Epithelial cell of esophagus (primary cell): ENCODE measurements at places on chromosomes 3 and 15.

DNA sequence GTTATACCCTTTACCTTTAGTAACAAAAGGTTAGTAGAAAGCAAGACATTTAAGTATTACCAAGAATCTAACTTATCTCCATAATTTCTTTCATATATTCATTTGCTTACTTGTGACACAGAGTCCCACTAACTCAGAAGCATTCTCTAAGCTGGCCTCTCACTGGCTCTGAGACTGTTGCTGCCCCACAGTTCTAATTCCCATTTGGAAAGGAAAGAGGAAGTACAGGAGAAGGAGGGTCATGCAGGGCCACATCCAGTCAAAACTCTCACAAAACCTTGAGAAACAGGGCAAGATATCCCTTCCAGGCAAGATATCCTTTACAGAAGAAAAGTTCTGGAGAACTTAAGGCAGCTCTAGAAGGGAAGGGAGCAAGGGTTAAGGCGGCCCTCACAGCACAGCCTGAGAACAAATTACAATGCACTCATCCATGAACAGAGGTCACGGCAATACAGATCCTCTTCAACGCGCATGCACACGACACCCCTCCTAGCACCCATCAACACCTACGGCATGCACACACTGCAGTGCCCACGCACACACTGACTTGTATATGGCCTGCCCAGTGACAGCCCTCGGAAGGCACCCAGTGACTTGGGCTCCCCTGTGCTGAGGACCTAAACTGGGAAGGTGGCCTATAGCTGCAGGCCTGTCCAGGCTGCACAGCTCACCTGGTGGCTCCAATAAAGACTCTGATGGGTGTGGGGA lies 13.0 kb upstream of the MYO5C start:
- DNase-seq = no peak

GRCh38 chr3:61409638-61410037 lies 151.7 kb upstream of the PTPRG start:
- no peak for DNase-seq

DNA sequence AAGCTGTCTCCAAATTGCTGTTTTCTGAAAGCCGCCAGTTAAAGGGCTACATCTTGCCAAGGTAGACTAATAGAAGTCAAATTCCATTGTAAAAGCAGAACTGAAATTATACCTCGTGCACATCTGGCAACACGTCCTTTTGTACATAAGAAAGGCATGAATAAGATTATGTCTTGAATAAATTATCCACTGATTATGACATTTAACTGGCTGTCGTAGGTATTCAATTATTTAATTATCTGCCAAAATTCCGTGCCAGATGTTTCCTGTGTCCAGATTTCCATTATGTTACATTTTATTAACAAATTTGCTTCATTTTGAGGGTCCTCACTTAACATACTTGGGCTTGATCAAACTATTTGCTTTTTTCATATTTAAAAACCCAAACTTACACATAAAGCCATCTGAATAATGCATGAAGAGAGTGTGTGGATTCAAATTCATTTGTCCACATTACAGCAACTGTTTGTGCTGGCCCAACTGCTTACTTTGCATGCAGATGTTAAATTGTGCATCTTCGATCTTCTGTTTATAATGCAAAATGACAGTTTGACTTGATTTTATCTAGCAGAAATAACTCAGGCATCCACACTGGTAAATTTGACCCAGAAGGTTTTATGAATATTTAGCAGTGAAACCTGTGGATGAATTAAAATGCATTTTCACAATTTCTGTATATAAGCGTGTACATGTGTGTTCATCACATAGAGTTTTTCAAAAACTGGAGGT lies 701.5 kb downstream of the ZNF385D start:
- no peak for DNase-seq

- DNase-seq = no peak
Observed at GRCh38 chr3:183962807-183963206, 54.9 kb downstream of the ABCC5 start.

GRCh38 chr3:177468816-177469215 lies 271.5 kb upstream of the TBL1XR1 start:
- no peak for DNase-seq

DNA sequence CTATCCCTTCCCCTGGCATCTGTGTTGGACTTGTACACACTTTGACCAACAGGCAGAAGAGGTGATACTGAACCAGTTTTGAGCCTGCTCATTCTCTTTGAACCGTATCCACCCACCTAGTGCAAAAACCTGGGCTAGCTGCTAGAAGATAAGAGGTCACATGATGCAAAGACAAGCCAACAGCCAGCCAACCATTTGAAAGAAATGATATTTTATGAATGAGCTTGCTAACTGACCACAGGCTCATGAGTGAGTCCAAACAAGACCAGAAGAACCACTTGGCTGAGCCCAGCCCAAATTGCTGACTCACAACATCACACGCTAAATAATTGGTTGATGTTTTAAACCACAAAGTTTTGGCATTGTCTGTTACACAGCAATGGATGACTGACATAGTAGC lies 74.0 kb upstream of the CTNNB1 start:
- no peak for DNase-seq

DNA sequence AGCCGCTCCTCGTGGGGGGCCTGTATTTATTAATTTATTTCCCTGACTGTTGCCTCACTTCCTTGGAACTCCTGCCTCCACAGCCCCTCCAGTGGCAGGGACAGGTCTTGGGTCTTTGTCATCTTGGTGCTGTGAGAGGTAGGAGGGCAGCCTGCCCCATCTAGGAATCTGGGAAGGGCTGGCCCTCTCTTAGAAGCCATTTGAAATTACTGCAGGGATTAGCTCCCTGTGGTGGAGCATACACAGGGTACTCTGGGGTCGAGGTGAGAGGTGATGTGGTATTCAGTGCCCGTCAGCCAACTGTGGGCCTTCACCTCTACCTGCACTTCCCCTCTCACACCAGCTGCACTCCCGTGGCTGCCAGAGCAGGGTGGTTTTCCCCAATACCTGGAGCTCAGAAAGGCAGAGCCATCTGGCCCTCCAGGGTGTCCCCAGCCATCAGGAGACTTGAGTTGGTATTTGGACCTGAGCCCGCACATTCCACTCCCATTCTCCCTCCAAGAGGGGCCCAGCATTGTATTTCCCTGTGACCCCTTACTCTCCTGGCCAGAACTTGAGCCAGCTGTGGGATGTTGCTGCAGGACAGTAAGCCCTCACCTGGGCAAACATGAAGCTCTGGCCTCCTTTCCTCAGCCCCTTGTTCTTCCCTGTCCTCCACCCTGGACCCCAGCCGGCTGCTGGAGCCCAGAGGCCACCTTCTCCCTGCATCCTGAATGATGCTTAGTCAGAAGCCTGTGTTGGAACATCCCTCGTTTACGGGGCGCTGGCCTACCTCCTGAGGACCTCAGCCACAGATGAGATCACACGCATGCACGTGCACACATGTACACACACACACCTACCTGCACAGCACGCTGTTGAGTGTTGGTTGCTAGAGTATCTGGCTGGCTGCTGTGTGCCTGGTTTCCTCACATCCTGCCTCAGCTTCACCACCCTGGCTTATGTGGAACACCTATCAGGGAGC lies 2.0 kb upstream of the JMJD7 start:
- DNase-seq = peak; percentile 52

DNA sequence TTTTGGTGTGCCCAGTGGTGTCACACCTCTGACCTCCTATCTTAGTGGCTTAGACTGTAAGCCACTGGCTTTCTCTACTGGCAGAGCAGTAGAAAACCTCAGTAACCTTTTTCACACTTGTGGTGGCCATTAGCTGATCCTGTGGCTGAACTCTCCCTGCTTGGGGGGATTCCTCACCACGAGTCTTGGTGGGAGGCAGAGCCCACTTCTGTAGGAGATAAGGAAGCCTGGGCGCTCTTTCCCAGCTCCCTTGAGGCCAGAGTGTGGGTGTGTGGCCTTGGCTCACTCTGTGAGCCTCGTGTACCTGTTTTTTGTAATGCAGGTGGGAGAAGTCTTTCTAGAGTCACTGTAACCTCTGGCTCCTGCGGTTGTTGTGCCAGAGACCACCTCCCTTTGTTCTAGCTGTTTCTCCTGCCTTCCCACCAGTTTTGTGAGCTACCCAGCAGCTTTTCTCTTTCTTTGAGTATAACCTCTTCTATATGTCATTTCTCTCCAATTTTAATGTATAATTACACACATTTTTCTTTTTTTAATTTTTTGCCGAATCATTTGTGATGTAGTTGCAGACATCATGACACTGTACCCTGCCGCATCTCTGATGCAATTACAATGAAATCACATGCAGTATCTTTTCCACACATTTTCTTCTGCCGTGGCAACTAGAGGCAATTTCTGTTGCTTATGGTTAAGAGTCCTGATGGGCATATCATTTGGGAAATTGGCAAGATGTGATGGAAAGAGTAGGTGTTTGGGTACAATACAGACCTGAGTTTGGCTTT lies 13.8 kb downstream of the XCR1 start:
- no peak for DNase-seq

DNA sequence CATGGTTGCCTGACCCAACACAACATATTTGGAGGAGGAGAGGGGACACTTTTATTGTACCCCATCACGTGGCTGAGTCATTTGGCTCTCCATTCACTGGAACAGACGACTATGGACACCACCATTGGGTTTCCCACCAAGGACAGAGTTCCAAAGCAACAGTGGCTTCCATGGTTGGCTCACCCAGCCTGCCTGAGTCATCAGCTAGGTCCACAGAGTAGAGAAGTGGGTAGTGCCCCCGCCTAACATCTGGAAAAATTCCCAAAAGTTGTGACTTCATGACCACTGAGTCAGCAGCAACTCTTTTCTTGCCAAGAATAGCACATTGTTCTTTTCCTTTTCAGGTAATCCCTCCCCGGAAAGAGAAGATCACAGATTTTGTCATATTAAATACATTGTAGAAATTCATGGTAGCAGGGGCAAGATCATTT lies 3.0 kb upstream of the PPP1R2 start:
- peak; percentile 94 for DNase-seq

DNA sequence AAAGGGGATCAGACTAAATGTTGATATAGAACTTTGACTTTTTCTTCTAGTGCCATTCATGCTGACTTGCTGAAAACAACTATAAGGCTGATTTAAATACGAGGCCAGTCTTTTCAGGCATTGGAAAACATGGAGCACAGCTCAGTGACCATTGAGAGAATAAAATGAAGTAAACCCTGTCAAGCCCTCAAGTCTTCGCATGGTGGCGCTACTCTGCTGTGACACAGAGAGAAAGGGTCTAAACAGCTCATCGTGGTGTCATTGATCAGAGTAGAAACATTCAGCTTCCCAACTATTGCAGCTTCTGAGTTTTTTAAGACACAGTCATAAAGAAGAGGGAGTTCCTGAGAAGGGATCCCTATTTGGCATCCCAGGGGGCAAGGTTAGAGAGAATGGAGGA lies 716.2 kb downstream of the DIPK2A start:
- DNase-seq = peak; percentile 15

GRCh38 chr15:81929557-81929956 lies 116.3 kb downstream of the MEX3B start:
- no peak for DNase-seq

- DNase-seq = peak; percentile 11
Observed at GRCh38 chr3:139173372-139174108, 128.8 kb upstream of the PRR23C start.

- peak; percentile 41 for DNase-seq
Observed at GRCh38 chr3:122857019-122857418, 62.1 kb downstream of the SLC49A4 start.

DNA sequence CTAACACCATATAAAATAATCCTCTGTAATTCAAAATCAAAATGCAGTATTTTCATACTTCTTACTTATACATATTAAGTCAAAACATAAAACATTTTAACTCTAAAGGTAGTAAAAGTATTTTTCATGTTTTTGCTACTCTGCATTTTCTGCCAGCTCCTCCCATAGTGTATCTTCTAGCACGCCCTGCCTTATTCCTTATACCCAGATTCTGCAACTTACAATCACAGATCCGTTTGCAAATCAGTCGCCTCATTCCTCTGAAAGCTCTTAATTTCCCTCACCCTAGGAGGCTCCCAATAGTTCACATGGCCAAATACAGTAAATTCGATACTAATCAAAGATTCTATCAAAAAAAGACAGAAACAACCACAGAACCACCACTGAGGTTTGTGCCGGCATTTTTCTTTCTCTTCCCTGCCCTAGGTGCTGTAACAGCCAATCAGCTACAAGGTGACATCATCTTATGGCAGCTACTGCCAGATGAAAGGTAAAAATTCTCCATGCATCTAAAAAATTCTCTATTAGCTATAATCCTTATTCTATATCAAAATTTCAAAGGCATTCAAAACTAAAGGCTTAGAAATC lies 72.9 kb downstream of the CLASP2 start:
- DNase-seq = peak; percentile 51

DNA sequence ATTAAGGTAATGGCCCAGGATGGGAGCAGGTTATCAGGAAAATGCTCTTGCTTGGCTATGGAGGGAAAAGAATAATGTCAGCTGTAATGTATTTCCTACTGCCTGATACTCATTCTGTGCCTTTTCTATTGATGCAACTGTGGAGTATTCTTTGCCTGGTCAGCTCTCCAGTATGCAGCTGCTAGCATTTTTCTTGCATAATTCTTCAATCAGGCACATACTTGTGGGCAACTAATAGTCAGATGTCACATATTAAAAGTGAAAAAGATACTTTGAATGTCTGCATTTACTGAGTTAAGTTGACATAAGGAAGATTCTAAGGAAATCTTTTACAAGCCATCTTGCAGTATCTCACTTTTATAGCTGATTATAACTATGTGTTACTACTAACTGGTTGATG lies 29.5 kb downstream of the CD80 start:
- peak; percentile 9 for DNase-seq

GRCh38 chr3:14490255-14490654 lies 49.9 kb downstream of the GRIP2 start:
- DNase-seq = no peak

- DNase-seq = peak; percentile 21
Observed at GRCh38 chr15:60047701-60048100, 43.6 kb downstream of the FOXB1 start.

DNA sequence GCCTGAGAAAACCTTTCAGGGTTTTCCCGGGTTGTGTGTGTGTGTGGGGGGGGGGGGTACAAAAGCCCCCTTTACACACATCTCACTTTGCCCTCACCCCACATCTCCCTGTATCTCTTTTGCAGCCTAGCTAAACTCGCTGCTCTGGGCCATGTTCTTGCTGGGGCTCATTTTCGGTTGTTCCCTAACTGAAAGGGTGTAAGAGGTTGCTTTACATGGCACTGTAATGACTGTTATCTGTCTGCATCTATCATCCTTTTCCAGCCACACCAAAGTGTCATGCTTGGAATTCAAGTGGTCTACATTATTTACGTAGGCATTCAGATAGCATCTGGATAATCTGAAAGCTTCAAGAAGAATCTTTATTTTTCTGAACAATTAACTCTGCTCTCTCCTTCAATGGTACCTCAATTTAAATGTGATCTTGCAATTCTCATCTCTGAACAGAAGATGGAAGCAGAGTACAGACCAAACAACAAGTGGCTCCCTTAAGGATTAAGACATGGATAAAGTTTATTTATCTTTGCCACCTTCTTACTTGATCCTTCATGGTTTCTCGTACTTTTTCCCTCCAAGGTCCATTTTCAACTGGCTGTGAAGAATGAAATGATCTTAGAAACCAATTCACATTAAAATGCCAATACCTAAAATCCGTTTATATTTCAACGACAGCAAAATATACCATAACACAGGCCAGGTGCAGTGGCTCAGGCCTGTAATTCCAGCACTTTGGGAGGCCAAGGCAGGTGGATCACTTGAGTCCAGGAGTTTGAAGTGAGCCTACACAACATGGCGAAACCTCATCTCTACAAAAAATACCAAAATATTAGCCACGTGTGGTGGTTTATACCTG lies 34.9 kb downstream of the DCLK3 start:
- peak; percentile 66 for DNase-seq

GRCh38 chr3:124653797-124654469 lies 76.3 kb upstream of the UMPS start:
- no peak for DNase-seq
